ENCODE measurements at places on chromosomes 5 and 9.
A peak's percentile ranks its signal among the peaks of the same experiment; 100 is the strongest.

DNA sequence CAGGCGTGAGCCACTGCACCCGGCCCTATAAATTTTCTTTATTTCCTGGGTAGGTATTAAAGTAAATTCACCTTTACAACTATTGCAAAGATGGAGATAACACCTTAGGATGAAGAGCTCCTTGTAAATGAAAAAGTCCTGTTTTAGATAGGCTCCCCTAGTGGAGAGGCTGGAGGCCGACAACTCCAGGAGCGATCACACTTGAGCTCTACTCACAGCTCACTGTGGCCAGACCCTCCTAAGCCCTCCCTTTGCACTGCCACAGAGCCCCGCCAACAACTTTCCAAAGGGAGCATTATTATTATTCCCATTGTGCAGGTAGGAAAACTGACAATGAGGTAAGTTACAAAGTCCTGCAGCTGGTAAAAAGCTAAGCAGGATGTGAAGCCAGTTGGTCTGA is 139.1 kb upstream of the ERCC6L2 start:
- DNase-seq, result no peak

GRCh38 chr9:89804766-89805531 is 200.1 kb downstream of the GADD45G start:
- DNase-seq, result no peak

DNA sequence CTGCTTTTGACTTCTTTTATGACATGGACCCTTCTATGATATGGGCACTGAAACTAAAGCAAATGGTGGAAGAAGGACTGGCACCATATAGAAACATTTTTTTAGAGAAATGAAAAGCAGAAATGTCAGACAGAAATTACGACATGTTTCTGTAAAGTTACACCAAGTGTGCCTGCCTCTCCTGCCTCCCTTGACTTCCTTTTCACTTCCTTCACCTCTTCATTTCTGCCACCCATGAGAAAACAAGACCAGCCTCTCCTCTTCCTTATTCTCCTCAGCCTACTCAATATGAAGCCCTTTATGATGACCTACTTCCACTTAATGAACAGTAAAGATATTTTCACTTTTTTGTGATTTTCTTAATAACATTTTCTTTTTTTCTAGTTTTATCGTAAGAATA is 44.5 kb downstream of the ERCC6L2 start:
- DNase-seq, result no peak

DNA sequence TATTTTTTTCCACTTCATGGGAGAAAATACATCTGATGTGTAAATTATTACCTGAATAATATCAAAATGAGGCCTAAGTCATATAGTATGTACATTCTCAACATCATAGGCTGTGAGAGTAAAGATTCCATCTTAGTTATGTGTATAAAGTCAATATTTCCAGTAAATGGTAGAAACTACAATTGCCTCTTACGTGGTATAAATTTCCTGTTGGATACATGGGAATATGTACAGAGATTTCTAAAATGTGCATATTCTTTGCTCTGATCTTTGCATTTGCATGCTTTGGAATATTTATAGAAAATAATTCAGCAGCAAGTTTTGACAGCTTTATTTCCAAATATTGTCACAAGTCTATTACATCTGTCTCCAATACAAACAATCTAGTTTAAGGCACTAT is 78.8 kb downstream of the GABRB2 start:
- DNase-seq, result no peak

DNA sequence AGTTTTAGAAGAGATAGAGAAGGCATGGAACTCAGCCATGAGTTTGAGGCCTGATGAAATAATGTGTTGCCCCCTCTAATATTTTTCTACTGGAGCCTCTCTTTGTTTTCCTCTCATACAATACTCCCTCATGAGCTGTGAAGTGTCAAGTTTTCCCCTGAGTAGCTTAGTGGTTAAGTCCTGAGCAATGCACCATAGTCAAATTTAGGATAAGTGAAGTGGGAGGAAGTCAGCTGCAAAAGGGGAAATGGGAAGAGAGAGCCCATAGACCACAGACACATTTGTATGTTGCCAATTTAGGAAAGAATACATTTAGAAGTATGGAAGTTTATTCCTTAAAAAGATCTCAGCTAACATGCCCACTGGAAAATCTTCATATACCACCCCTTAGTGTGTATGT is 171.5 kb upstream of the NREP start:
- no peak for DNase-seq

DNA sequence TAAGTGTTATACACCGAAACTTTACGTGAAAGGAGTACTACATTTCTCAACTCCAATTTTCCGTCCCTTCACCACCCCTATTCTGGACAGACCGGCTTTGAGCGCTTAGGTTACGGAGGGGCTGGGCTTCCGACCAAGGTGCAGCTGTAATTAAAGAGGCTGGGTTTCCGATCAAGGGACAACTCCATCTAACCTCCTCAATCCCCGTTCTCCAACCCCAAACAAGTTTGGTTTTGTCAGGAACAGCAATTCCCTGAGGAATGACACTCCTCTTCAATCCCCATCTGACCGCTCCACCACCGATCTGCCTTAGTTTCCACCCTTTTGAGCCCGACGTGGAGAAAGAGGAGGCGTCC is 577 bp downstream of the TUT7 start:
- DNase-seq, result peak; percentile 40

- peak; percentile 86 for DNase-seq
These were observed 14.4 kb upstream of the SPINK4 start for GRCh38 chr9:33225319-33226147.

DNA sequence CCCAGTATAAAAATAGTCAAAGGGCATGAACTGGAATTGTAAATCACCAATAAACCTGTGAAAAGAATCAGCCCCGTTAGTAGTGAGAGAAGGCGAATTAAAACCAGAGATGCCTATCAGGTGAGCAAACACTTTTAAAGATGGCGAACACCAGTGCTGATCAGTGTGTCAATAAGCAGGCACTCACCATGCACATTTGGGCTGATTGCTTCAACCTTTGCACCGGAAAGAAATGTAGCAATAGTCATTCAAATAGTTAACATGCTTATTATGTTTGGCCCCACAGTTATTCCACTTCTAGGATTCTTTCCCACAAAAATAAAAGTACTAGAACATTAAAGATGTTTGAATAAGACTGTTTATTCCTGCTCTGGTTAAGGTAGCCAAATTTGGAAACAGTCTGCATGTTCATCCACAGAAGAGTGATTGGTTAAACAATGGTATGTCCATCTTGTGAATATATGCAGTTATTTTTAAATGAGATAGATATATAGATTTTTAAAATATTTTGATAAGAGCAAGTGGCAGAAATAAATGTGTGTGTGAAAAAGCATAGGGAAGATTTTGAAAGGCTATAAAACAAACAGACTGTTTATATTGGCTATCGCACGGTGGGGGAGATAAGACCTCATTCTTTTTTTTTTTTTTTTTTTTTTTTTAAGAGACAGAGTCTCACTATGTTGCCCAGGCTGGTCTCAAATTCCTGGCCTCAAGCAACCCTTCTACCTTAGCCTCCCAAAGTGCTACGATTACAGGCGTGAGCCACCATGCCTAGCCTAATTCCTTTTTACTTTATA is 112.2 kb downstream of the PIP5K1B start:
- no peak for DNase-seq

DNA sequence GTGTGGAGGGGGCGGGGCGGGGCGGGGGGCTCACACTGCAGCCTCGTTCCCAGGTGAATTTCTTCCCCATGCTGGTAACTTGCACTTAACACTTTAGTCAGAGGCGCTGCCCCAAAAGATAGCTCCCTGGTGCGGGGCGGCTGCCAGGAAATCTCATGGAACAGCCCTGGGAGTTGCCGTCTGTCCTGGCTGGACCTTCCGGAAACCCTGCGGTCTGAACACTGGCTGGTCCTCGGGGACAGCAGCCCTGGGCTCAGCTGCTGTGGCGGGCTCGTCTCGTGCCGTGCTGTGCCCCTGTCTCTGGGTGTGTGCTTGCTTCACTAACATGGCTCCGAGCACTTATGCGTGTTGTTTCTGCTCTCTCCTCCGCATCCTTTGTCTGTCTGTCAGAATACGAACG is 25.8 kb downstream of the PTGES2 start:
- no peak for DNase-seq

GRCh38 chr9:128677794-128678193 is 11.2 kb upstream of the SET start:
- no peak for DNase-seq

DNA sequence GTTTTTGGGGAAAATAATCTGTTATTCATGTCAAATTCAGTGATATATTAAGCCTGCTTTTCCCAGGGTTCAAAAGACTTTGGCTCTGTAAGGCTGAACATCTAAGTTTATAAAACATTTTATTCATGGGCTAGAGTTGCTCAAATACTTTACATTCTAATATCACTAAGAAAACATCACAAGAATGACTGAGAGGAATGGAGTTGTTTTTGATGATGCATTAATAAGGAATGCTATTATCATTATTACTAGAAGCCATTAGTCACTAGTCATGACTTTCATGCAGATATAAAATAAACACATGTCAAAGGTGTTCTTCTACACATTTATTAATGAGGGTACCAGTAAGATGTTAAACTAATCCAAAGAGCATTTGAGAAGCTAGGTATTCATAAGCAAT is 185.5 kb upstream of the KCNN2 start:
- DNase-seq, result peak; percentile 39

GRCh38 chr5:6634306-6634705 is 1.1 kb downstream of the SRD5A1 start:
- no peak for DNase-seq

DNA sequence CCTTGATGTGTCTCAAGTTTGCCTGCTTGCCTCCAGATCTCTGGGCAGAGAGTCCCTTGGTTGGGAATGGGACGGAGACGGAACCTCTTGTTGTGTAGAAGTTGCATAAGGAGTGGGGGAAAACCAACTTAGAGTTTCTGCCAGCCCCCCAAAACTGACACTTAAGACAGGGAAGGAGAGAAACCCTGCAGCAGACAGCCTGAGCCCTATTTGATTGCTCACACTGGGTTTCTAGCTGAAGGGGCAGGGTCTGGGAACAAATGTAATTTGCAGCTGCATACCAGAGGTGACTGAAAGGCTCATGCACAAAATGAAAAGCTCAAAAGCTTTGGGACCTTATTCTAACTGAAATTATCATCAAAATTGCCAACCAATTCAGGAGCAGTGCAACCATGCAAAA is 254.5 kb downstream of the RASEF start:
- no peak for DNase-seq

DNA sequence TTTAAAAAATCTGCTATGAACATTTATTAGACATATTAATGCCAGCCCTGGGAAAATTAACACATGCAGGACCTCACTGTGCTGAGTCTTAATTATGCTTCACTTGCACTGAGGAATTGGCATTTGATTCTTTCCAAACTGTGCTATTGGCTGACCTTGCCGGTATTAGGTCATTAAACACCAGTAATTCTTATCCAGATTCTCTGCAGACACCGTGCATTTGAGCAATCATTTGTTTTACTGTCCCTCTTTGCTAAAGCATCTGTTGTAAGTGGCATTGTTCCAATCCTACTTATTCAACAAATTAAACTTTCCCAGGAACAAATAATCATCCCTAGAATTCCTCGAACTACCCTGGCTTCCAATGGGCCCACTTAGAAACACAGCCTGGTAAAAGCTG is 145.0 kb downstream of the SLC12A2 start:
- peak; percentile 68 for DNase-seq

GRCh38 chr9:71353720-71354119 is 232.3 kb upstream of the TRPM3 start:
- peak; percentile 21 for DNase-seq

DNA sequence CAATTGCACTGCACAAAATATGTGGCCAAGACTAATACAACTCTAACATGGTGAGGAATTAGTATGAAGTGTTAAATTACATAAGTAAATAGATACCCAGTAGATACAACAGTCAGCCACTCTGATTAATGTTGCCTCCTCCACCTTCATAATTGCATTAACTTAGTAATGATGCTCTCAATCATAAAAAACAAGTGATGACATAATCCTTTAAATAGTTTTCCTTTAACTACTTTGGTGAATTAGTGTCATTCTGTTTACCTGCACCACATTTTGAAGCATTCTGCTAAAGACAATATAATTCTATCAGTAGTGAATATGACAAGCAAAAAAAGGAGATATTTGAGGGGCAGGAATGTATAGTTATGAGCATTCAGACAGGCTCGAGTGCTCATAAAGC is 265.9 kb upstream of the SLC24A2 start:
- no peak for DNase-seq

GRCh38 chr5:119312403-119312802 is 43.4 kb upstream of the TNFAIP8 start:
- no peak for DNase-seq

GRCh38 chr9:120689860-120690259 is 24.4 kb downstream of the MEGF9 start:
- no peak for DNase-seq

DNA sequence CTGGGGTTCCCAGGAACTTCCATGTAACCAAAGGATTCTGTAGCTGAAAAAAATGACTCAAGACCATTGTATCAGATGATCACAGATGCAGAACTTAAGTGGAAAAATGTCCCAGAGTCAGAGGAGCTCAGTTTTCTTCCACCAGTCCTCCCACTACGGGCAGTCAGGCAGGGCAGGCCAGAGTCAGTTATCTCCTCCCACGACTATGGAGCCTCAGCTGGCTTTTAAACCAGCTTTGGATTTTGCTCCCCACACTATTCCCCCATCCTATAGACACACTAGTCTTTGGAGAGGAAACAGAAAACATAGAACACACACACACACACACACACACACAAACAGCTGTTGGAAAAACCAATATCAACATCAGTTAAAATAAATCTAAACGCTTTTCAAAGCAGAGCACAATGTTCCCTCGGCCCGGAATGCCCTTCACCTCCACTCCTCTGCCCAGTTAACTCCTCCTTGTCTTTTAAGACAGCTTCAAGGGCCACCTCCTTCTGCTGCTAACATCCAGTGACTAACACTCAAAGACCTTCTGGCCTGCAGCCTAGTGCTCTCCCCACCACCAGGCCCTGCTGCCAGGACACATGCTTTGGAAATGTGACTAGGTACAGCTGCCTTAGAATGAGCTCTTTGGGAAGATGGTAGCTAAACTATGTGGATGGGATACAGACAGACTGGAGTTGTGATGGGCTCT is 56.8 kb downstream of the NIPAL4 start:
- peak; percentile 89 for DNase-seq

- no peak for DNase-seq
These were observed 28.1 kb downstream of the FYB1 start for GRCh38 chr5:39191216-39191615.

DNA sequence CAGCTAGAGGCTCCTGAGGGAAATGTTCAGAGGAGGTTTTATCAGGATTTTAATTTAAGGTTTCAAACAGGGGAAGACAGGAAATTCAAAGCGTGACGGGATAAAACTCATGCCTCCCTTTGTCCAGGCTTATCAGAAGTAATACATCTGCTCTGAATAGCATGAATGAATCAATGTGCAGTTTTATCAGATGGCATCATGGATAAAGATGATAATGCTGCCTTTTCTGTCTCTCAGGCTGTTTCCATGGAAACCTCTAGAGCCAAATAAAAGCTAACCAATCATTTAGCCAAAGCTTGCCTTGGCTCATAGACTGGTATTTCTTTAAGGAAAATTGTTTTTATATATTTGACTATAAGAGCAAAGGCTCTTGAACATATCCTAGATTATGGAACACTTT is 16.4 kb downstream of the MFAP3 start:
- no peak for DNase-seq

- DNase-seq, result no peak
These were observed 6.6 kb downstream of the NACC2 start for GRCh38 chr9:136088481-136088938.

GRCh38 chr5:176541338-176542134 is 4.3 kb upstream of the RNF44 start:
- peak; percentile 28 for DNase-seq
